Glutamatergic neuron (in vitro differentiated cells): ENCODE measurements at places on chromosomes 1 and 21. TPM values are rescaled to one million over a fixed set of nuclear protein-coding genes. Genes with fewer than 3 reads are reported as not detected.

SLC45A1 gene
- 6.1 TPM for total RNA-seq

GRCh38 chr1:92957030-92957734 lies 4.1 kb downstream of the DIPK1A start:
- no peaks in the 10 kb centered on the region for H3K36me3 ChIP-seq
- H3K4me1 ChIP-seq: peaks cover 8% of the 10 kb centered on the region
- no peak overlapping the region for H3K27ac ChIP-seq
- no peak for DNase-seq

DNA sequence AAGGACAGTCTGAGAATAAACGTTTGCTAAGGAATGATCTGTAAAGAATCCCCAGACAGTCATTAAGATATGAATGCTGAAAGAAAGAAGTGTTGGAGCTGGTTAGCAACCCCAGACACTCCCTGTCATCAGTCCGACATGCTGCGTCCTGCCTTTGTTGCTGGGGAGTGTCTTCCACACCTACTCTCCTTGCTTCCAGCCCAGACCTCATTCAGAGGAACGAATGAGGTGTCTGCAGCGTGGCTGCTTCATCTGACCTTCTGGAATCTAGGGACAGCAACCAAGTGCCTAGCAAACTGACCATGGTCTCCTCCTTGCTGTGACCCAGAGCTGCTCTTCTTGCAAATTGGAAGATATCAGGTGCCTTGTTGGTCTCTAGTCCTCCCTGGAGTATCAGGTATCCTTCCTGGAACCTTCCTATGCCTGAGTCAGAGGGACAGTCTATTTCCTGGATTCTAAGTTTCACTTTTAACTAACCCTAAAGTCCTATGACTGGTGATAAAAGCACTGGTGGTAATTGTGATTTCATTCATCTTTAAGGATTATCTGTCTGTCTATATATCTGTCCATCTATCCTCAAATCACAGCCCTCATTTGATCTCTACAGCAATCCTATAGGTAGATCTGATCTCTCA lies 45.3 kb downstream of the NFASC start:
- no peak overlapping the region for H3K27ac ChIP-seq
- H3K4me1 ChIP-seq: peaks cover 18% of the 10 kb centered on the region
- no peak for DNase-seq
- peaks cover 9% of the 10 kb centered on the region for H3K36me3 ChIP-seq
- no peak overlapping the region for H3K4me3 ChIP-seq
- peaks cover 4% of the 10 kb centered on the region for H3K27me3 ChIP-seq

DNA sequence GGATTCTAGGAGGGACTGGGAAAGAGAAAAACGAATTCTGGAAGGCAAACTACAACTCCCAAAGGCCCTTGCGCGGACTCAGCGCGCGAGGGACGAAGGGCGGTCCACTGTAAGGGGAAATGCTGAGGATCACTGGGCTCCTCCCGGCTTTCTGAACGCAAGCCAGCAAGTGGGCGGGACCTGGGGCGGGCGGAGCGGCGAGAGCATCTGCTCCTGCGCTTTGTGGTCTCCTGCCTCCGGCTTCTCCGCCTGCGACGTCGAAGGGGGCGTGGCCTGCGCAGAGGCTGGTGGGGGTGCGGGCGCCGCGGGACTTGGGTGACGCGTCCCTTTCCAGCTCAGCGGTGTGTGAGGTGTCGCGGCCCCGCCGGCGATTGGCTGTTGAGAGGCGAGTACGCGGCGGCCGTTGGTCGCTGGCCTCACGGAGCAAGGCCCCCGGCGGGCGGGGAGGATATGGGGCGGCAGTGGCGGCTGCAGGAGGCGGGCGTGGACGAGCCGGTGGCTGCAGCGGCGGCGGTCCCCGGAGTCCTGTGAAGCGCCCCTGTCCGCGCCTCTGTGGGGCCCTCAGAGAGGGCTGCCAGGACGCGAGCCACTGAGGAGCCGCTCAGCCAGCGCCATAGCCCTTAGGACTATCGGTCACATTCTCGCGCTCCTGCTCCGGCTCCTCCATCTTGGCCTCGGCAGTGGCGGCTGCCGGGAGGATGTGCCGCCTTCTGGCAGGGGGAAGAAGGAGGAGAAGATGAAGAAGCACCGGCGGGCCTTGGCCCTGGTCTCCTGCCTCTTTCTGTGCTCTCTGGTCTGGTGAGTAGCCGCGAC lies at the start of gene SUCO:
Gene SUCO (plus strand): TSS at position 451 of the 813 bp plus-strand sequence. CDS start 286 bp downstream, at position 737.
- peaks cover 17% of the 10 kb centered on the region for H3K4me1 ChIP-seq
- no peaks in the 10 kb centered on the region for H3K36me3 ChIP-seq
- peak within 1 kb of the TSS; percentile 98 for H3K27ac ChIP-seq
- DNase-seq: peak; percentile 100
- peak within 1 kb of the TSS; percentile 100 for H3K4me3 ChIP-seq

GRCh38 chr1:219325368-219325742 lies 151.7 kb downstream of the LYPLAL1 start:
- no peak overlapping the region for H3K27ac ChIP-seq
- no peaks in the 10 kb centered on the region for H3K27me3 ChIP-seq
- no peak for DNase-seq
- no peaks in the 10 kb centered on the region for H3K36me3 ChIP-seq
